ENCODE measurements at places on chromosomes 16 and 17.

GRCh38 chr16:76527244-76527643 lies 250.0 kb downstream of the CNTNAP4 start:
- DNase-seq: no peak

GRCh38 chr17:73281928-73282327 lies 20.2 kb upstream of the CPSF4L start:
- DNase-seq: no peak

GRCh38 chr17:37823996-37824395 lies 79.1 kb upstream of the HNF1B start:
- no peak for DNase-seq

DNA sequence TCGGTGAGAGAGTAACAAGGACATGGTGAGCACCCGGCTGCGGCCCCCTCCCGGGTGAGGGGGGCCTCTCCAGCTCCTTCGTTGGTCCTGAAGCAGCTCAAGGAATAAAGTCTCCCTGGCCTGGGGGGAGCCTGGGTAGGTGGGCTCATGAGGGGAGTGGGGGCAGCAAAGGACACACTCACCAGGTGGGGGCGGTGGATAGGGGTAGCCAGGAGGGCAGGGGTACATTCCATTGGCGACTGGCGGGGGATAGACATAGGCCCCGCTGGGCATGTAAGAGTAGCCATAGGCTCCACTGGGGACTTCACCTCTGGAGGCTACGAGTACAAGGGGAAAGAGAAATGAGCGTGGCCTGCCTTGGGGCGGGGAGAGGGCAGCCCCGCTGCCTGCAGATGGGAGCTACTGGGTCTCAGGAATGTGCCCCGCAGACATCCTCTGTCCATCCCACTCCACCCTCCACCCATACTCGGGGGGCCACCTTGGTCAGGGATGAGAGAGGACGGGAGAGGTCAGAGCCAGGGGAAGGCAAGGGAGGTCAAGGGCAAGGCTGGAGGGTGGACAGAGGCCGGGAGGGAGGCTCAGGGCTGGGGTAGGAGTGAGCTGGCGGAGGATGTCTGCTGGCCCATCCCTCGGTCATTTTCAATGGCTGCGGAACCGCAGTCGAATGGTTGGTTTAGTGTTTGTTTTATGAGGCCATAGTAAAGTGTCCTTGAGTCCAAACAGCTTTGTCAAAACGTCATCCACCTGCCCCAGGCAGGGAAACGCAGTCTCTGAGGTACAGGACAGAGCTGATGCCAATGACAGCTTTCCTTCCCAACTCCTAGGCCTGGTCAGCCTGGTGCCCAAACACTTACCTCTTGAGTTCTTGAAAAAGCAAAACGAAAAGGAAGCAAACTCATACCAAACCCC lies 3.7 kb upstream of the UNC13D start:
- DNase-seq: no peak

DNA sequence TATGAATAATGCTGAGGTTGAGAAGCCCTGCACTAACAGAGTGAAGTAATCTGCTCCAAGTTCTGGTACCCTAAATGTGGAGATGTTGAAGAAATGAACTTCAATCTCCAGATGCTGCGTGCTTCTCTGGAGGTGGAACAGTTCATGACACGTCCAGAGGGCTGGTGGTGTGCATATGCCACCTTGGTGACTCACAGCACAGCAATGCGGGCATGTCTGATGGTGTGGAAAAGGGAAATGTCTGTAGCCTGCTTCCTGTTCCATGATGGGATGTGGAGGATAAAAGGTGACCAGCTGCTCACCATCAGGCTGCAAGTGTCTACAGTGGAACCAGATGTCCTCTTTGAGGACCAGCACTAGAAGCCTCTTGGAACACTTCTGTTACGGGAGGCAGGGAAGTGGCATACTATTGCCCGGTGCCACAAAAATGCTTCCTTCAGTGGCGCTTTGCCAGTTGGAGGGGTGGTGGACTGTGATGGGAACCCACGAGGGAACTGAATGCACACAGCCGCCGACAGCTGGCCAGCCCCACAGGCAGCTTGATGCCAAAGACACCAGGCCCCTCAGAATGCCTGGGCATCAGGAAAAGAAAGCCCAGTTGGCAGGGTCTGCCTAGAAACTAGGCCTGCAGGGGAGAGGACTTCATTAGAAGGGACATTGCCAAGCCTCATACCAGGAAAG lies 19.9 kb downstream of the SNX11 start:
- DNase-seq: peak; percentile 30

DNA sequence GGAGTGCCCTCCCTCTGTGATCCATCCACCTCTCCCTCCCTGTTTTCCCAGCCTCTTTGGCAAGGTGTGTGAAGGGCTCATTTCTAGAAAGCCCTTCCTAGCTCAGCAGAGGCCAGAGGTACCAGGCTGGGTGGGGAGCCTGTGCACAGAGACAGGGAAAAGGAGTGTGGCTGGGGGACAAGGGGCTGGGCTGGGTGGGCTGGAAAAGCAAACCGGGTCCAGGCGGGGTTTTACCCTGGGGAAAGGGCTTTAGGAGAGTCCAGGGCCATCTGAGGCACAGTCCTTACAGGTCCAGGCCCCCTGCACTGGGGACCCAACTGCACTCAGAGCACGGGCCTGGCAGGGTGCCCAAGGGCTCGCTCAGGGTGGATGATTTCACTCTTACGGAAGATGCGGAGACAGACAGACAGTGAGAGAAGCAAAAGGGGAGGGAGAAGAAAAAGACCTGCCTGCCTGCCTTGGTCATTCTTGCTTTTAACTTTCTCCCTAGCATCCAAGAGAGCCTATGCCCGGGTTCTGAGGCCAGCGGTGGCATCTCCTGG lies 7.0 kb downstream of the CRHR1 start:
- DNase-seq: no peak

- DNase-seq: no peak
These were observed 553.3 kb upstream of the CDH11 start for GRCh38 chr16:65675161-65675560.

All from NCI-H446 treated with DMSO at 0.1 percent for 48 hours (cell line).